ENCODE measurements at places on chromosomes 5 and 9. TPM values are rescaled to one million over a fixed set of nuclear protein-coding genes. Genes with fewer than 3 reads are reported as not detected.
A peak's percentile ranks its signal among the peaks of the same experiment; 100 is the strongest.

GRCh38 chr5:72314571-72315172 lies 5.4 kb downstream of the MRPS27 start:
- DNase-seq, result no peak

DNA sequence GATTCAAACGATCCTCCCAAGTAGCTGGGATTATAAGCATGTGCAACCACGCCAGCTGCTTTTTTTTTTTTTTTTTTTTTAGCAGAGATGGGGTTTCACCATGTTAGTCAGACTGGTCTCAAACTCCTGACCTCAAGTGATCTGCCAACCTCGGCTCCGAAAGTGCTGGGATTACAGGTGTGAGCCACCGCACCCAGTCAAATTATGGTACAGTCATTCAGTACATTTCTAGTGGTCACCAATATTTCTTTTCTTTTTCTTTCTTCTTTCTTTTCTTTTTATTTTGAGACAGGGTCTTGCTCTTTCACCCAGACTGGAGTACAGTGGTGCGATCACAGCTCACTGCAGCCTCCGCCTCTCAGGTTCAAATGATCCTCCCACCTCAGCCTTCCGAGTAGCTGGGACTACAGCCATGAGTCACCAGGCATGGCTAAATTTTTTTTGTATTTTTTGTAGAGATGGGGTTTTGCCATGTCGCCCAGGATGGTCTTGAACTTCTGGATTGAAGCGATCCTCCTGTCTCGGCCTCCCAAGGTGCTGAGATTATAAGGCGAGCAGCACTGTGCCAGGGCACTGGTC lies 25.4 kb upstream of the DCP2 start:
- DNase-seq, result no peak

- no peak for DNase-seq
Observed at GRCh38 chr9:127344368-127345000, 52.5 kb upstream of the SLC2A8 start.

- DNase-seq, result peak; percentile 19
Observed at GRCh38 chr9:130328349-130328801, 62.8 kb downstream of the HMCN2 start.

GRCh38 chr9:80218328-80218727 lies 646.6 kb downstream of the TLE4 start:
- no peak for DNase-seq

DNA sequence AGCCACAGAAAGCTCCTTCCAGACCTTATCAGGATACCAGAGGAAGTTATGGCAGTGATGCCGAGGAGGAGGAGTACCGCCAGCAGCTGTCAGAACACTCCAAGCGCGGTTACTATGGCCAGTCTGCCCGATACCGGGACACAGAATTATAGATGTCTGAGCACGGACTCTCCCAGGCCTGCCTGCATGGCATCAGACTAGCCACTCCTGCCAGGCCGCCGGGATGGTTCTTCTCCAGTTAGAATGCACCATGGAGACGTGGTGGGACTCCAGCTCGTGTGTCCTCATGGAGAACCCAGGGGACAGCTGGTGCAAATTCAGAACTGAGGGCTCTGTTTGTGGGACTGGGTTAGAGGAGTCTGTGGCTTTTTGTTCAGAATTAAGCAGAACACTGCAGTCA lies 70.8 kb upstream of the ENTREP1 start:
- DNase-seq, result no peak

DNA sequence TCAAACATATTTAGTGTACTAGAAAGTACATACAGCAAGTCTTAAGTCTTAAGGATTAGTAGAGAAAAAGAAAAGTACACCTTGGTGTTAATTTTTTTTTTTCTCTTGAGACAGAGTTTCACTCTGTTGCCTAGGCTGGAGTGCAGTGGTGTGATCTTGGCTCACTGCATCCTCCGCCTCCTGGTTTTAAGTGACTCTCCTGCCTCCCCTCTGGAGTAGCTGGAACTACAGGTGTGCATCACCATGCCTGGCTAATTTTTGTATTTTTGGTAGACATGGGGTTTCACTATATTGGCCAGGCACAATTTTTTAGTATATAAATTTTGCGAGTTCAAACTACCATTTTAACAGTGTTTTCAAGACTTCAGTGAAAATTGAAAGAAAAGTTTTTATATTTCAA lies 1941.1 kb upstream of the CDH6 start:
- no peak for DNase-seq

DNA sequence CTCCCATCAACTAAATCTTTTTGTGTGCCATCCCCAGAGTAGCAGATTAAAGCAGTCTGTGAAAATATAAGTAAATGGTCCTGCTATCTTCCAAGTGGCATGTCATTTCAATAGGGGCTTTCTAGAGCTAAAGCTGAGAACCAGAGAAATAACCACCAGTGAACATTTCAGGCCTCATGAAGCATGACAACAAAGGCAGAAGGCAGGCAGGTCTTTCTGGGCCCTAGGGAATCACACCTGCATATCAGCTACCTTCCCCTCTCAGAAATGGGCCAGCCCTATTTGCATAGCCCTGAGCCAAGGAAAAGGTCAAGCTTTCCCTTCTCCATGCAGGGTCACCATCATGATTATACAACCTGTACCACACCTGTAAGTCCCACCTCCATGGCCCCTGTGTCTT lies 205.3 kb downstream of the DEPDC1B start:
- no peak for DNase-seq

DNA sequence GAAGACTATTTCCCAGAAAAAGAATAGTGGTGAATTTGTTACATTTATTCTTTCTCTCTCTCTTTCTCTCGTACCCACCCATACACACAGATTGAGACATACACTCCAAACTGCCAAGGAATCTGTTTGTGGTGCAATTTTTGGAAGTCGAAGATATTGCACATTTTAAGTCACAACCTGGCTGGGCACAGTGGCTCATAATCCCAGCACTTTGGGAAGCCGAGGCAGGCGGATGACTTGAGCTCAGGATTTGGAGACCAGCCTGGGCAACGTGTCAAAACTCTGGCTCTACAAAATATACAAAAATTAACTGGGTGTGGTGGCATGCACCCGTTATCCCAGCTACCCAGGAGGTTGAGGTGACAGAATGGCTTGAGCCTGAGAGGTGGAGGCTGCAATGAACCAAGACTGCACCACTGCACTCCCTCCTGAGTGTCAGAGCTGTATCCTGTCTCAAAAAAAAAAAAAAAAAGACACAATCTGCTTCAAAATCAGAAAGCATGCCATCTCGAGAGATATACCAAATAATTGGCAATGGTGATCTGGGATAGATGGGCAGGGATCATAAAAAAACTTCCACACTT lies 19.2 kb upstream of the PLIN2 start:
- no peak for DNase-seq

DNA sequence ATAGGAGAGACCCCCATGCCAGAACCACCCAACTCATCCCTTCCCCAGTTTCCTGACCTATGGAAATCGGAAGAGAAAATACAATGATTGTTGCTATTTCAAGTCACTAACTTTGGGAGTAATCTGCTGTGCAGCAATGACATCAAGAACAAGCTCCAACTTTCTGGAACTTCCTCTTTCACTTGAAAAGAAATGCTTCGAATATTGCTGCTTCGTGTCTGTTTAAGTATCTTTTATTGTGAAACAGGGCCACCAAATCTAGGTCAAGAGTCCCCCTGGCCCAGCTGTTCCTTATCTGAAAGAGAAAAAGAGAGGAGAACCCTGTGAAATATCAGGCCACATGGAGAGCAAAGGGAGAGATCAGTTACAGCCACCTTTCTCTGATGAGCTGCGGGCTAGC lies 59.4 kb upstream of the DNAH5 start:
- no peak for DNase-seq

The KCNIP1 gene
- not detected for total RNA-seq

The TAS2R1 gene
- not detected for total RNA-seq

The MEIKIN gene
- total RNA-seq, result not detected

The IL3 gene
- total RNA-seq, result not detected

All from Peyer's patch (tissue), 4 donors.